IPS DF 6.9 (cell line): ENCODE measurements at places on chromosomes 6 and 20.

GRCh38 chr6:108295676-108296075 lies 822 bp downstream of the AFG1L start:
- DNase-seq: no peak

- DNase-seq: no peak
These were observed 93.0 kb upstream of the POPDC3 start for GRCh38 chr6:105272786-105273185.

GRCh38 chr6:53369876-53370515 lies 21.2 kb upstream of the ELOVL5 start:
- DNase-seq: no peak

- no peak for DNase-seq
These were observed 33.7 kb upstream of the ADGRF1 start for GRCh38 chr6:47075741-47076421.

DNA sequence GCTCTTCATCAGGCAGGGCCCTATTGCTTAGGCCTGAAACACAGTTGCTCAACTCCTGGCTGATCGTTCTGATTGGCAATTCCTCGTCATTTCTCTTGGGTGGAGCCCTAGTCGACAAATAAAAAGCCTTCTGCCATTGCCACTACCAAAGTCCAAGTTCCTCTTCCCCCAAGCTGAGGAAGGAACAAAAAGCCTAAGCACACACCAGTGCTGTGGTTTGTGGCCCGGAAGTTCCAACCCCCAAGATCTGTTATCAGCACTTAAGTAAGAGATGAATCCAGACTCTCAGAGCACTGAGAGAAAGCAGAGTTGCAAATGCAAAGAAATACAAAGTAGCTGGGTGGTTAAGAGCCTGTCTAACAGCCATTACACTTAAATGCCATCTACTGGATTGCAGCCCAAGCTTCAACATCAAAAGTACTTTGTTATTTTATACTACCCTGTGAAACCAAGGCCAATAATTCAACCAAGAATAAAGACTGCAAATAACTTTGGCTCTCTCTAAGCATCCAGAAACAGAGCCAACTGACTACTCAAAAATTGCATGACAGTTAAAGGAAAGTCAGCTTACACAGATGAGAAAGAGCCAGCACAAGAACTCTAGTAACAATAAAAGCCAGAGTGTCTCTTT lies 1024.0 kb downstream of the GRIK2 start:
- DNase-seq: no peak

DNA sequence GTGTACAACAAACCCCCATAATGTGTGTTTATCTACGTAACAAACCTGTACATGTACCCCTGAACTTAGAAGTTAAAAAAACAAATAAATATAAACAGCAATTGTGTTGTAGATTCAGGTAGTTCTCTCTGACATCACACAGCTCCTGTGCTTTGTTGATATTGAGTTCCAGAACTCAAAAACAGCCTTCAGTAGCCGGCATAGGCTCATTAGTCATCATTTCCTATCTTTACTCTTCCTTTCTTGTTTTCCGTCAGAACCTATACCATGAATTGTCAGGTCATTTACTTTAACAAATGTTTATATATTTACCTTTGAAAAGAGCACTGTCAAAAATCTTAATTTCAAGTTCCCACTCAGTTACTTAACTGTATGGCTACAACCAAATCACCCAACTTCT lies 88.8 kb downstream of the ADTRP start:
- no peak for DNase-seq

DNA sequence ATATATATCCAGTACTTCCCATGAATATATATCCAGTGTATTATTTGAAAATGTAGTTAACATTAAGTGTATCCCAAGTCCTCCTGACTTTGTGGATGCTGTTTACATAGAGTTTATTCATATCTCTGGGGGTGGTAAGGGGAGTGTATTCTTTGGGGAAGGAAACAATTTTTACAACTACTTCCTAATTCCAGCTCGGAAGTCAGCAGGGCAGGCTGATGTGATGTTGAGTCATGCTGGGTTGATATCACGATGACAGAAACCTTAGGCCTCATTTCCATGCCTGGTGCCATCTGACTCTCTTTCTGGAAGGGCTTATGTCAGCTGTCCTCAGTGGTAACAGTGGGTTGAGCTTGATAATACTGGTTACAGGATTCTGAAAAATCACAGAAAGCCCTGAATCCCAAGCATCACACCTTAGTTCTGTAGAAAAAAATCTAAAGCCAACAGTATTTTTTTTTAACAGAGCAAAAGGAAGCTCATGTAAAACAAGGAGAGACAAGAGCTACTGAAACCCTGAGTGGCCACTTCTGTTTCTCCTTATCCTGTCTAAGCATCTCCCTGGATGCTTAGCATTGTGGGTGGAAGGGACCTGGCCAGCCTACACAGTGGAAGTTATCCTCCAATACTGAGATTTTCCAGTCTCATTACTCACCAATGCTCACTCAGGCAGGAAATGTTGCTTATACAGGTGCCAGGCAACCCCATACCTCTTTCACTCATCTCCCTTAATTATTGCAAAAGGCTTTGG lies 75.2 kb upstream of the IYD start:
- DNase-seq: no peak

DNA sequence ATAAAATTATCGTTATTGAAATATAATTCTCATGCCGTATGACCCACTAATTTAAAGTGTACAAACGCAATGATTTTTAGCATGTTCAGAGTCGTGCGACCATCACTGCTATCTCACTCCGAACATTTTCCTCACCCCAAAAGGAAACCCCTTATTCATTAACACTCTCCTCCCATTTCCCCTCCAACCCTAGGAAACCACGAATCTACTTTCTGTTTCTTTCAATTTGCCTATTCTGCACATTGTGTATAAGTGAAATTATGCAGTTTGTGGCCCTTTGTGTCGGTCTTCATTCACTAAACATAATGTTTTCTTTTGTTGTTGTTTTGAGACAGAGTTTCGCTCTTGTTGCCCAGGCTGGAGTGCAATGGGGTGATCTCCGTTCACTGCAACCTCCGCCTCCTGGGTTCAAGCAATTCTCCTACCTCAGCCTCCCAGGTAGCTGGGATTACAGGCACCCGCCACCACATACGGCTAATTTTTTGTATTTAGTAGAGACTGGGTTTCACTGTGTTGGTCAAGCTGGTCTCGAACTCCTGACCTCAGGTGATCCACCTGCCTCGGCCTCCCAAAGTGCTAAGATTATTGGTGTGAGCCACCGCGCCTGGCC lies 99.7 kb upstream of the ZNF217 start:
- DNase-seq: no peak

- peak; percentile 72 for DNase-seq
These were observed 8.2 kb upstream of the CEP250 start for GRCh38 chr20:35447082-35447789.

DNA sequence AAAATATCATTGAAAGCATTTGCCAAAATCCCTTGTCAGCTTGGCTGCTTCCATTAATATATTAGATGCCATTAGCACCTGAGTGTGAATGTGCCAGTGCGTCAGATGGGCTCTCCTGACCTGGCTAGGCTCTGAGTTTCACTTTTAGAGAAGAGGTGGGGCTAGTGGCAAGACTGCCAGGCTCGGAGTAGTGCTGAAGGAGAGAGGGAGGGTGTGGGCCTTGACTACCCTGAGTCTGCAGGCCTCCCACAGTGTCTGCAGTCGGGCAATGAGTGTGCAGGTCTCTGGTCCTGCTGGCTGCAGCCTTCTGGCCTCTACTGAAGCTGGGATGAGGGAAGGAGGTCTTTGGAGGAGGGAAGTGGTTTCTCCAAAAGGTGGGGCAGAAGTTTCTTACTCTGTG lies 34.6 kb upstream of the PNPLA1 start:
- no peak for DNase-seq

- no peak for DNase-seq
These were observed 20.7 kb upstream of the AMD1 start for GRCh38 chr6:110853754-110854477.
